ENCODE measurements at places on chromosomes 1 and 21. TPM values are rescaled to one million over a fixed set of nuclear protein-coding genes. Genes with fewer than 3 reads are reported as not detected.

OVAAL gene
- not detected for total RNA-seq

GRCh38 chr1:229248821-229249817, 21.8 kb upstream of the RAB4A start:
- H3K4me1 ChIP-seq, result peaks cover 54% of the 10 kb centered on the region
- DNase-seq, result no peak
- H3K36me3 ChIP-seq, result no peaks in the 10 kb centered on the region
- no peak overlapping the region for H3K27ac ChIP-seq
- no peak overlapping the region for H3K4me3 ChIP-seq

GRCh38 chr1:27527890-27528817, 38.2 kb upstream of the WASF2 start:
- peak overlapping the region; percentile 55 for H3K4me3 ChIP-seq
- no peak for DNase-seq
- H3K27me3 ChIP-seq, result no peaks in the 10 kb centered on the region
- peak overlapping the region; percentile 81 for H3K27ac ChIP-seq

DNA sequence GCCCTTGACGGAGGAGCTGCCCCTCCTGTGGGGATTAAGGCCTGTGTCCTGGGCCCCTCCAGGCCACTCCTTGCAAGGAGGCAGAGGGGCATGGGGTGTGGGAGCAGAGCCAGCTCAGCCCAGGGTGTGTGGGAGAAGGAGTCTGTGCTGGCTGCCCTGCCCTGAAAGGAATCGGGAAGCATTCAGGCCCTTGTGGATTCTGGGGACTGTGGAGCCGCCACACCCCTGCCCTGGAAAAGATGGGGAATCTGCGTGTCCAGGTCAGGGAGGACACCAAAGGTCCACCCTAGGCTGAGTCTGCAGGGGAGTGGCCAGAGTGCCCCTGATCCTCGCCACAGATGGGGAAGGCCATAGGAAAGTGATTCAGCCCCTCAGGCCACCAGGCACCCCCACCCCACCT, 16.5 kb upstream of the PRDM16 start:
- peaks cover 10% of the 10 kb centered on the region for H3K27me3 ChIP-seq
- H3K4me3 ChIP-seq, result no peak overlapping the region
- no peak for DNase-seq
- H3K4me1 ChIP-seq, result no peaks in the 10 kb centered on the region
- no peak overlapping the region for H3K27ac ChIP-seq
- no peaks in the 10 kb centered on the region for H3K36me3 ChIP-seq

GRCh38 chr1:197786280-197786679, 11.0 kb upstream of the DENND1B start:
- no peak overlapping the region for H3K4me3 ChIP-seq
- no peaks in the 10 kb centered on the region for H3K27me3 ChIP-seq
- no peak overlapping the region for H3K27ac ChIP-seq
- H3K4me1 ChIP-seq, result no peaks in the 10 kb centered on the region

DNA sequence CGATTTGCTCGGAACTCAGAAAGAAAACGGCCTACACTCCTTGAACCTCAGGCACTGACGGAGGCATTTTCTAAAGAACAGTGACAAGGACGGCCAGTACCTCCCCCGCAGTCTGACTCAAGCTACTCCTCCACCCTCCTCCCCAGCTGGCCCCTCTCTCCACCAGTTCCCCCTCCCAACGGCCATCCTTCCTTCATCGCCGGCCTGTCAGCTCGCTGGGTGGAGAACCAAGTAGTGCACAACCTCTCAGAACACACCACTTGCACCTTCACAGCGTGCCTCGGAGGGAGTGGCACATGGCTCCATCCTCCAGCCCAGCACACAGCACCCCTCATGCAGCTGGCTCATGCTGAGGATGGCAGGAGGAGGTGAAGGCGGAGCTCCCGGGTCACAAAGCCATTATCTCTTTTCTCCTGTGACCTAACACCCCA, 58.8 kb downstream of the TOR1AIP2 start:
- H3K4me1 ChIP-seq, result peaks cover 15% of the 10 kb centered on the region
- no peak for DNase-seq
- no peaks in the 10 kb centered on the region for H3K27me3 ChIP-seq
- no peak overlapping the region for H3K27ac ChIP-seq
- no peaks in the 10 kb centered on the region for H3K36me3 ChIP-seq
- H3K4me3 ChIP-seq, result no peak overlapping the region

DNA sequence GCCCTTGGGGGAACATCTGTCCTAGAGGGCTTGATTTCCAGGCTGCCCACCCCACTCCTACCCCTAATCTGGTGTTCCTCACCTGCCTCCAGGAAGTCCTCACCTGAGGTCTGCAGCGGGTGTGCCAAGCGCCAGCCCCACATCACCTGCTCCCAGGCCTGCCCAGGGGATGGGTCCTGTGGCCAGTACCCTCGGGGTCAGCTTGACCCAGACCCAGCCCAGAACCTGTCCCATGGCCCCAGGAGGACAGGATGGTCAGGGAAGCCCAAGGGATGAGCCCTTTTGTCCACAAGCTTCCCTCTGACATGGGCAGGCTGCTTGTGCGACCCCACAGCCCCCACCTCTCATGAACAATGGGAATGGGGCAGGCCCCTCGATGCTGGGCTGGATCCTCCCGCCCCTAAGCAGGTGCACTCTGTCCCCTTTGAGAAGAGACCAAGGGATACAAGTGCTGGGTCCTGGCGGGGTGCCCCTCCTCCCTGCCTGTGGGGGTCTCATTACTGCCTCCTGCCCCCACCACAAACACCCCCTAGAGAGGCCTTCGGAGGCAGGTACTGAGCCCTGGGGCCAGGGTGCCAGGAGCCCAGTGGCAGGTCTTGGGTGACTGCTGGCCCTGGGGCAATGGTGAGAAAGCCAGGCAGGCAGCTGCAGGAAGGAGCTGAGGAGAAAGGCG, 3.2 kb downstream of the MIB2 start:
- no peaks in the 10 kb centered on the region for H3K27me3 ChIP-seq
- no peak overlapping the region for H3K27ac ChIP-seq
- peaks cover 22% of the 10 kb centered on the region for H3K4me1 ChIP-seq
- H3K4me3 ChIP-seq, result no peak overlapping the region

- H3K27ac ChIP-seq, result no peak overlapping the region
- no peak overlapping the region for H3K4me3 ChIP-seq
- peaks cover 15% of the 10 kb centered on the region for H3K4me1 ChIP-seq
- no peaks in the 10 kb centered on the region for H3K27me3 ChIP-seq
- no peaks in the 10 kb centered on the region for H3K36me3 ChIP-seq
- DNase-seq, result no peak
These were observed 232.9 kb upstream of the B3GALT2 start for GRCh38 chr1:193419295-193419694.

GRCh38 chr1:225388372-225388771, 39.5 kb downstream of the LBR start:
- H3K4me1 ChIP-seq, result no peaks in the 10 kb centered on the region
- no peak overlapping the region for H3K4me3 ChIP-seq
- H3K27me3 ChIP-seq, result no peaks in the 10 kb centered on the region
- H3K27ac ChIP-seq, result no peak overlapping the region

- H3K27ac ChIP-seq, result no peak overlapping the region
- DNase-seq, result no peak
- no peaks in the 10 kb centered on the region for H3K27me3 ChIP-seq
- no peaks in the 10 kb centered on the region for H3K4me1 ChIP-seq
- no peak overlapping the region for H3K4me3 ChIP-seq
These were observed 44.0 kb downstream of the TMCC2 start for GRCh38 chr1:205271745-205272144.

PCBP3 gene
- 4.2 TPM for total RNA-seq

- no peak overlapping the region for H3K27ac ChIP-seq
- H3K4me3 ChIP-seq, result no peak overlapping the region
- no peaks in the 10 kb centered on the region for H3K36me3 ChIP-seq
- H3K27me3 ChIP-seq, result no peaks in the 10 kb centered on the region
These were observed 21.7 kb upstream of the ZNF362 start for GRCh38 chr1:33234588-33234990.

KRTAP19-7 gene
- not detected for total RNA-seq

DNA sequence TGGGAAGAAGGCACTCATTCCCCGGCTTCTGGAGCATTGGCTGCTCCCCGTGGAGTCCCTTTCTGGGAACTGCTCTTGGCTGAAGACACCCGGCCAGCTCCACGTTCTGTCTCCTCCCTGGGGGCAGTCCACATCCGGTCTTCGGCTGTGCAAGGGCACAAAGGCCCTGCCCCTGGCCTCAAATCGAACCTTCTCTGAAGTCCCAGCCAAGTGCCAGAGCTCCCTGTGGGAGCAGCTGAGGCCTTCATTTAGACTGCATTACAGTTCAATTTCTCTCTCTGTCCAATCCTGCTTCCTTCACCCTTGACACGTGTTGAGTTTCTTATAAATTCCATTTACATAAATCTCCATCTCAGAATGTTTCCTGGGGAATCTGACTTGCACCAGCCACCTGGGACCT, 132.9 kb upstream of the POU3F1 start:
- H3K4me3 ChIP-seq, result no peak overlapping the region
- no peaks in the 10 kb centered on the region for H3K36me3 ChIP-seq
- DNase-seq, result no peak
- H3K27ac ChIP-seq, result no peak overlapping the region
- H3K27me3 ChIP-seq, result no peaks in the 10 kb centered on the region
